ENCODE measurements at places on chromosomes 3 and 15.

DNA sequence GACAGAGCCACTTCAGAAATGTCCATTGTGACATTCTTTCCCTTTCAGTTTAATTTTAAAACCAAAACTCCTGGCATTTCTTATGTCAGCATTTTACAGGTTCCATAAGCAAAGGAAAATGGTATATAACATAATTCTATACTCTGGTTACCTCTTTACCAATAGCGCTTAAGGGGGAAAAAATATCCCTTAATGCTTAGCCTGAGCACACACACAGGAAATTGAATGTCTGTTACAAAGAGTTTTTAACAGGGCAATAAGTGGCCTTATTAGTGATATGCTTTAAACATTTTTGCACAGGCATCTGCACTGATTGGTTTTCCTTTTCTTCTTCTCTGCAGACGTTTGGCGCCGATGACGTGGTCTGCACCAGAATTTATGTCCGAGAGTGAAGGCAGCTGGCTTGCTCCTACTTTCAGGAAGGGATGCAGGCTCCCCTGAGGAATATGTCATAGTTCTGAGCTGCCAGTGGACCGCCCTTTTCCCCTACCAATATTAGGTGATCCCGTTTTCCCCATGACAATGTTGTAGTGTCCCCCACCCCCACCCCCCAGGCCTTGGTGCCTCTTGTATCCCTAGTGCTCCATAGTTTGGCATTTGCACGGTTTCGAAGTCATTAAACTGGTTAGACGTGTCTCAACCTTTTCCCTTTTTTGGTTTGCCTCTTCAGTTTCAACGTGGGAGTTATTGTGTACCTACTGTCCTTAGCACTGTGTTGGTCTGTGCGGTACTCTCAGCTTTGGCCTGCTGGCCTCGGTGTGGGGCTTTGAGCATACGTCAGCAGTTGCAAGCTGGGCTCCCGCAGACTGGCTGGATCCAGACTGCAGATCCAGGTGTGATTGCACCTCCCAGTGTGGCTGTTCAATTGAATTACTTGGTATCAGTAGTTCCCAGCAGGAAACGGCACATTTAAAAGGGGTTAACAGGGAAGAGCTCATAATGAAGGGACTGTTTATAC is 7.7 kb downstream of the CRABP1 start:
- no peak for DNase-seq

GRCh38 chr3:80898211-80898610 is 863.2 kb downstream of the GBE1 start:
- no peak for DNase-seq

DNA sequence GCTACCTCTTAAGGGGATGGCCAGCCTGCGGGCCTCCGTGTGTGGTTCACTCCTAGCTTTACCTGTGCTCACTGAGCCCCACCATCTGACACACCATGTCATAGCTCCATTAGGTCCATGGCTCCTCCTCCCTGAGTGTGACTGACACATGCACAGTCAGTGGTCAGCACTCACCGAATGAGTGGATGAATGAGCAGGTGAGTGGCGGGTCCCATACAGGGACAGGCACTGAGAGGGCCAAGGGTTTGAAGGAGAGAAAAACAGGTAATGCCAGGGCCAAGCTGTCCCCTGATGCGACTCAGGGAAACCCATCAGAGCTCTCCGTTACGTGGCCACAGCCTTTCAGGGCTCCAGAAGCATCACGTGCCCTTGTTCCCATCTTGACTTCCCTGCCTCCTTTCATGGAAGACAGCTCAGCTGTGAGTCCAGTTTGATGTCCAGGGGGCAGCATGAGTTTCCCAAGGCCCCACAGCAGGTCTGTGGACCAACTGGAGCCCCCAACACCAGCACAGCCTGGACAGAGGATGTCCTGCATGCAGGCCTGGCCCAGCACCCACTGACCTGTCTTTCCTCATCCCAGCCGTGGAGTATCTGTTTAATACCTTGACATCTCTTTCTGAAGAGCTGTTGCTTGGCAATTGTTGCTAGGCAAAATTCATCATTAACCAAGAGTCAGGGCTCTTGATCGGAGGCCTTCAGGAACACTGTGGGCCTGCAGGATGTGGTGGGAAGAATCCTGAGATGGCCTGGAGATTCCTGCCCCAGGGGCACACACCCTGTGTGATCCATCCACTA is 84.4 kb downstream of the PLXNA1 start:
- DNase-seq, result no peak

GRCh38 chr3:49600781-49601180 is 46.5 kb downstream of the BSN start:
- no peak for DNase-seq

DNA sequence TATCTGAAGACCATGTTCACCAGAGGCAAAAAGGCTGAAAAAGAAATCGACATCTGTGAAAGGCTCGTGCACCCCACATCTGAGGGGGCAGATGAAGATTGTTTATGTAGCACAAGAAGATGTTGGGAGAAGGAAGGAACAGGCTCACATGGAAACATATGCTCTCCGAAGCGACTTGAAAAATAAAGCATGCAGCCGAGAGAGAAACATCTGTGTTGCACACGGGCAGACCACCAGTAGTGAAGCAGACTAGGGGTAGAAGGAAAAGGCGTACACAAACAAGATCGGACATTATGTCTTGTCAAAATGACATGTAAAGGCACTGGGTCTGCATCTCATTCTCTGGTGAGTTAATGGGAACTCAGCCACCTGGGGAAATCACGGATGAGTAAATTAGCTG is 356.5 kb downstream of the ZIC4 start:
- DNase-seq, result no peak

DNA sequence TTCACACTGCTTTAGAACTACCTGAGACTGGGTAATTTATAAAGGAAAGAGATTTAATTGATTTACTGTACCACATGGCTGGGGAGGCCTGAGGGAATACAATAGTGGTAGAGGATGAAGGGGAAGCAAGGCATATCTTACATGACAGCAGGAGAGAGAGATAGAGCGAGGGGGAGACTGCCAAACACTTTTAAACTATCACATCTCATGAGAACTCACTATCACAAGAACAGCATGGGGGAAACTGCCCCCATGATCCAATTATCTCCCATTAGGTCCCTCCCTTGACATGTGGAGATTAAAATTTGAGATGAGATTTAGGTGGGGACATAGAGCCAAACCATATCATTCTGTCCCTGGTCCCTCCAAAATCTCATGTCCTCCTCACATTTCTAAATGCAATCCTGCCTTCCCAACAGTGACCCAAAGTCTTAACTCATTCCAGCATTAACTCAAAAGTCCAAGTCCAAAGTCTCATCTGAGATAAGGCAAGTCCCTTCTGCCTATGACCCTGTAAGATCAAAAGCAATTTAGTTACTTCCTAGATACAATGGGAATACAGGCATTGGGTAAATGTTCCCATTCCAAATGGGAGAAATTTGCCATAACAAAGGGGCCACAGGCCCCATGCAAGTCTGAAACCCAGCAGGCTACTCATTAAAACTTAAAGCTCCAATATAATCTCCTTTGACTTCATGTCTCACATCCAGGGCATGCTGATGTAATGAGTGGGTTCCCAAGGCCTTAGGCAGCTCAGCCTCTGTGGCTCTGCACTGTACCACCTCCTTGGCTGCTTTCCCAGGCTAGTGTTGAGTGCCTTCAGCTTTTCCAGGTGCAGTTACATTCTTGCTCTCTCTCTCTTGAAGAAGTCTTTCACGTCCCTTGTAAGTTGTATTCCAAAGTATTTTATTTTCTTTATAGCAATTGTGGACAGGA is 481.7 kb upstream of the TGFBR2 start:
- DNase-seq, result no peak

- no peak for DNase-seq
Observed at GRCh38 chr15:64990168-64990470, 405 bp upstream of the SPG21 start.

GRCh38 chr3:118990823-118991560 is 43.7 kb downstream of the IGSF11 start:
- no peak for DNase-seq

GRCh38 chr15:40368719-40369473 is 10.9 kb downstream of the DISP2 start:
- no peak for DNase-seq

Data from GM10248 (cell line).